ENCODE measurements at places on chromosomes 6 and 20. TPM values are rescaled to one million over a fixed set of nuclear protein-coding genes. Genes with fewer than 3 reads are reported as not detected.
A peak's percentile ranks its signal among the peaks of the same experiment; 100 is the strongest.

- H3K27ac ChIP-seq: no peak overlapping the region
- no peak overlapping the region for H3K4me3 ChIP-seq
- peak; percentile 75 for DNase-seq
- peaks cover 16% of the 10 kb centered on the region for H3K27me3 ChIP-seq
- H3K36me3 ChIP-seq: no peaks in the 10 kb centered on the region
These were observed 212.5 kb upstream of the SUPT3H start for GRCh38 chr6:45590226-45590625.

DNA sequence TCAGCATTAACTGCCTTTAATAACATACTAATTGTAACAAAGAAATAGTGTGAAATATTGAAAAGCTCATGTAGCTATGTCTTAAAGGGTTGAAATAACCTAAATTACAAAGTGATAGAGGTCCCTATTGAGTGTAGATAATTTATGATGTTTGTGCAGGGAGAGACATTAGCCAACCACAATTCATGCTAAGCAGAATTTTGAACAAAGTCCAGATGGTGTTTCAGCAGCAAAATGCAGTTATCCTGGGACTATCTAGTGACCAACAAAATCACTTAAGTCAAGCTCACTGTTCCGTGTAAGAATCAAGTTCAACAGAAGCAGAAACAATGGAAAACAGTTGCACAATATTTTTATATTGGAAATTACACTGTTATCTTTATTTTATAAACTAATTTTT lies 218.5 kb downstream of the SIM1 start:
- no peak overlapping the region for H3K27ac ChIP-seq
- H3K4me3 ChIP-seq: no peak overlapping the region
- no peaks in the 10 kb centered on the region for H3K36me3 ChIP-seq
- H3K4me1 ChIP-seq: no peaks in the 10 kb centered on the region

DNA sequence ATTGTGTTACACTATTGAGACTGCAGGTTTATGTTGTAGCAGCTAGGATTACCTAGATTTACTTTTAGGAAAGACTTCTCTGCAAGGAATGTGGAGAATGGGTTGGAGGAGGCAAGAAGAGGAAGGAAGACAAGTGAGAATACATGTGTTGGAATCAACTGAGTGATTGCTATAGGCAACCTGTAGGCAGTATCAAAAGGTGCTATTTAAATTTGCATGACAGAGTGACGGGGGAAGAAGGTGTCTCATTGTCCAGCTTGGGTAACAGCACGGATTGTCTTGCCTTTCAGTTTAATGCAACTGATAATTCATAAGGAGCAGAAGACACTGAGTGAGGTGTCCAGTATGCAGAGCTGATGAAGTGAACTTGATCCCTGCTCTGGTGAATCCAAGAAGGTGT lies 19.4 kb downstream of the SERPINB9 start:
- no peaks in the 10 kb centered on the region for H3K36me3 ChIP-seq
- H3K4me1 ChIP-seq: no peaks in the 10 kb centered on the region
- H3K4me3 ChIP-seq: no peak overlapping the region
- H3K27ac ChIP-seq: no peak overlapping the region

DNA sequence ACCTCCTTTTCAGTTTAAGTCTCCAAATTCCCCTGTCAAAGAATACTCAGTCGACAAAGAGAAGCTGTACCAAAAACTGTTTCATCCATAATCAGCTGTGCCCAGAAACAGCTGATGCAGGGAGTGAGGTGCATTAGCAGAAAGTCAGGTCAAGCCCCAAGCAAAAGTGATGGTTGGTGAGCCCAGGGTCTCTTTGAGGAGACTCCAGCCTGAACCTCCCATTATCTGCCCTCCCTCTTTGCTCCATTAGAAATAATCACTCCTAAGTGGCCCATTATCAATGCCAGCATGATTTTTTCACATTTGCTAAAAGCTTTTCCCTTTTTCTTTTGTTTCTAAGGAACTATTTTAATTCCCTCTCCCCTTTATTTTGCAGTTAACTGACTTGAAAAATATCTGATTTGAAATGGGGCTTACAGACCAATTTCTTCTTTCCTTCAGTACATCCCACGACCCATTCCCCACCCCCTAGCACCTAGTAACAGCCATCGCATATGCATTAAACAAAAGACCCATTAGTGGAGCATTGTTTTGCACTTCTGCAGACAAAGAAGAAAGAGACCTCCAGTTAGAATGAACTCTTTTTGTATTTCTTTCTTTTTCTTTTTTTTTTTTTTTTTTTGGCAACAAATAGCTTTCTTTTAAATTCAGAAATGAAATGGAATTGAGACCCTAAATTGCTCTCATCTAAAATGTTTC lies 257.0 kb downstream of the GRIK2 start:
- H3K4me3 ChIP-seq: no peak overlapping the region
- no peaks in the 10 kb centered on the region for H3K36me3 ChIP-seq
- H3K27ac ChIP-seq: no peak overlapping the region

DNA sequence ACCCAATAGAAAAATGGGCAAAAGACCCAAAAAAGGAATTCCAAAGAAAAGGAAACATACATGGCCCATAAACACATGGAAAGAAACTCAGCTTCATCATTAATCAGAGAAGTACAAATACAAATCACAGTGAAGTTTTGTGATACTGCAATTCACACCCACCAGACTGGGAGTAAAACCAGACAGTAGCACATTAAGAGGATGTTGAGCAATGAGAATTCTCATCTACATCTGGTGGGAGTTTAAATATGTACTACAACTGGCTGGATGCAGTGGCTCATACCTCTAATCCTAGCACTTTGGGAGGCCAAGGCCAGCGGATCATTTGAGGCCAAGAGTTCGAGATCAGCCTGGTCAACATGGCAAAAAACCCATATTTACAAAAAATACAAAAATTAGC lies 125.7 kb upstream of the PHACTR1 start:
- no peak for DNase-seq
- no peak overlapping the region for H3K4me3 ChIP-seq
- H3K27me3 ChIP-seq: no peaks in the 10 kb centered on the region
- no peak overlapping the region for H3K27ac ChIP-seq

- no peak overlapping the region for H3K4me3 ChIP-seq
- H3K27me3 ChIP-seq: no peaks in the 10 kb centered on the region
- no peaks in the 10 kb centered on the region for H3K4me1 ChIP-seq
- H3K27ac ChIP-seq: no peak overlapping the region
- DNase-seq: no peak
These were observed 67.0 kb downstream of the CHD6 start for GRCh38 chr20:41551011-41551705.

GRCh38 chr6:140345935-140346334 lies 971.5 kb upstream of the CITED2 start:
- no peak overlapping the region for H3K4me3 ChIP-seq
- H3K27ac ChIP-seq: peak overlapping the region; percentile 70
- no peaks in the 10 kb centered on the region for H3K27me3 ChIP-seq
- H3K36me3 ChIP-seq: no peaks in the 10 kb centered on the region
- peaks cover 37% of the 10 kb centered on the region for H3K4me1 ChIP-seq

GRCh38 chr6:163608204-163608644 lies 193.7 kb downstream of the QKI start:
- no peak overlapping the region for H3K27ac ChIP-seq
- no peaks in the 10 kb centered on the region for H3K36me3 ChIP-seq
- no peak for DNase-seq

DNA sequence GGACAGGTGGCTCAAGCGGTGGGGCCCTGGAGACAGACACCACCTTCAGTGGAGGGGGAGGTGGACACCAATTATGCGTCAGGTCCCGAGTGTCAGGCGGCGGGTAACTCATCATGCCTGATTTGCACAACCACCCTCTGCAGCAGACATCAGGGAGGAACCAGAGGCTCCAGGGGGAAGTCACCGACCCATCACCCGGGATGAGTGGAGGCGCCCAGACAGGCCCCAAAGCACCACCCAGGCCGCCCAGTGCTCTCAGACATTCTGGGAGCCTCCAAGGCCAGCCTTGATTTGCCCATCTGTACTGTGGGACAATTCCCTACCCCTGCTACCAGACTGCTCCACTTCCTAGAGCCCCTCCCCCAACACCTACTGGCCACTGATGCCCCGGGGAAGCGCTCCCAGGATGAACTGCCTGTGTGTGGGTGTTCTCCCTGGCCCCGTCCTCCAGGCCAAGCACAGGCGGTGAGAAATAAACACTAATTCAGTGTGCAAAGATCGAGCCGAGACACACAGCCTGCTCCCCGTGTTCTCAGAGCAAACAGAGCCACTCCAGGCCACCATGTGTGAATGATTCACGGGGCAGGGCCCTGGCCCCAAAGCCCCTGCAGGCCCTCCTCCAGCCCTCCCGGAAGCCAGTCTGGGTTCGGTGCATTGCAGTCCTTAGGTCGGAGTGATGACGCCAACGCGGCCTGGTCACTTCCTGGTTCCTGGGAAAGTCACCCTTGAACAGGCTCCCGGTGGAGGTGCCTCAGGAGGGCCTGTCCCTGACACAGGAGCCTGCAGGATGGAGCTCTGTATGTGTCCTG lies 107.2 kb downstream of the ASXL1 start:
- H3K27ac ChIP-seq: peak overlapping the region; percentile 83
- H3K36me3 ChIP-seq: no peaks in the 10 kb centered on the region
- DNase-seq: no peak

DAAM2 gene
- total RNA-seq: 382 TPM

OPRM1 gene
- 1.2 TPM for total RNA-seq

PKIB gene
- total RNA-seq: 2.2 TPM

CTCFL gene
- total RNA-seq: not detected

All from esophagus muscularis mucosa (tissue), 4 donors.